ENCODE measurements at places on chromosomes 6 and 20.

GRCh38 chr6:169824021-169824420 is 72.6 kb downstream of the ERMARD start:
- DNase-seq = no peak

DNA sequence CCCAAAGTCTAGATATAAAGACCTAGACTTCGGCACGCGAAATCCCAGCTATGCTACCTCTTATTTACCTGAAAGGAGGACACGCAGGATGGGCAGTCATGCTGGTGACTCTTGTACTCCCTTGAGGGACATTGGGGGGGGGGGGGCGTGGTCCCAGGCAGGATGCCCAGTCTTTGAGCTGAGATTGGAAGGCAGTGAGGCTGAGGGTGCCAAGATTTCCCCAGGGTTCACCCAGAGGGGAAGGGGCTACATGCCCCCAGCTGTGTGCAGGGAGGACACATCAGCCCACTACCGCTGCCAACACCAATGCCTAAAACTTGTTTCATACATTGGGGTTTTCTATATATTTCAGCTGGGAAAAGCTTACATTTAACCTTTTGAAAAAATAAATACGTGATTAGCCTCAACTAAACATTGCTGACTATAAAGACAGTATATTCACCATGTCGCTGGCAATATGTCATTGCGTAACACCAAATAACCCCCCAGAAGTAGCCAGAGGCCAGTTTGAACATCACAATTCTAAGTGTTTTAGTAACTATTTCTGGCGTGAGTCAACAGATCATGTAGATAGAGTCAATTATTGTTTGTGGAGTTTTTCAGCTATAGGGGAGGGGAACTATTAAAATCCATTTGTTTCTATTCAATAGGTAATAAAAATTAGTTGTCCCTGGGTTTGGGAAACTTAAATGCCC is 21.6 kb downstream of the MGME1 start:
- no peak for DNase-seq

DNA sequence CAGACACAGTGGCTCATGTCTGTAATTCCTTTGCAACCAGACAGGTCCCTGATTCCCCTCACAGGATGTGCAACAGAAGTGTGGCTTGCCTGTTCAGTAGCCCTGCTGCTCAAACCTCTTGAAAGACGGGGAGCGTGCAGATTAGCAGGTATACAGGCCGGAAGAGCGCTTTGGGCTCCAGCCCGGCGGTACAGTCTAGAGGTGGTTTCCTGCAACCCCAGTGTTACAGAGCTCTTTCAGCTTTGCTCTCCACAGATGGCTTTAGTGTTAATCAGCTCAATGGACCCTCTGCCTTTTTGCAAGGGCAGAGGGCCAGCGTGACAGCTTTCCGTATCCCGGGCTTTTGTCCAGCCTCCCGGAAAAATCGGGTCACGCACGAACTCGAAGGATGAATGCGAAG is 67.2 kb upstream of the TNFRSF21 start:
- no peak for DNase-seq

DNA sequence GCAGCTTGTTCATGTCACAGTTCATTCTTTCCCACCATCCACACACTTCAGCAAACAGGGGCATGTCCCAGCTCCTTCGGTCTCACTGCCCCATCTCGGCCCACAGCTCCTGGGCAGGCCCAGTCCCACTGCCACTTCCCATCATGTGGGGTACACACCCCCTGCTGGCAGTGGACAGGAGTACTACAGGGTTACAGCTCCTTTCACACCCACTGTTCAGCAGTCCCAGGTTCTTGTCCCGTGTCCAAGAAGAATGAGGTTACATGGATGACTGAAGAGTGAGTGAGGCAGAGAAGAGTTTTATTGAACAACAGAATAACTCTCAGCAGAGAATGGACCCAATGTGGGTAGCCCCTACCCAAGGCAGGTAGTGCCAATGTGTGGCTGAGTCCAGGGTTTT is 77.8 kb upstream of the SMLR1 start:
- no peak for DNase-seq

DNA sequence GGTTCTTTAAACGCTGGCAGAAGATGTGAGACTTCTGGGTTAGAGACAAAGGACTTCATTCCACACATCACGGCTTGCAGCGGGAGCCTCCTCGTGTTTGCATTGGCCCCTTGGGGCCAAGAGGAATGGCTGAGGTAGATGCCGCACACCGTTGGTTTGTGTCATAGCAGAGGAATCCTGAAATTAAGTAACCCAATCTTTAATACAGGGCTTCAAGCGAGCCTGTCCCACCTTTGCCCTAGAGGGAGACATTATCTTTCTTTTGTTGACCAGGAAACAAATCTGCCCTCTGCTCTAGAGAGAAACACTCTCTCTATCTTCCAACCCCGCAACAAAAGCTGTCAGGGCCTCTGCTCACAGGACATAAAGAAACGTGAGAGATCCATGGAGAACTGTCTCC is 277.5 kb upstream of the ZFP64 start:
- DNase-seq = no peak

DNA sequence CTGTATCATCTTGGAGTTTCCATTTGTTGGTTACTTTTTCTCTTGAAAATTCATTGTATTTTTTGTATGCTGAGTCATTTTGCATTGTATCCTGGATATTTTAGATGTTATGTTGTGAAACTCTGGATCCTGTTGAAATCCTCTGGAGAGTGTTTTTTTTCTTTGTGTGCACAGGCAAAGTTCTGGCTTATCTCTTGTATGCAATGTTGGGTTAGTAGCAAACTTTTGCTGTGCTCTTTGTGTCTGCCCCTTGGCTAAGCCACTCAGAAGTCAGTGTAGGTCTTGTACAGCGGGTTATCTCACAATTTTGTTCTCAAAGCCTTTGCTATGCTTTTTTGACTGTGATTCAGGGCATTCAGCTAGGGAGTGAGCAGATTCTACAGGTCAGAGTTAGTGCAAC is 29.1 kb upstream of the LMBRD1 start:
- DNase-seq = no peak

DNA sequence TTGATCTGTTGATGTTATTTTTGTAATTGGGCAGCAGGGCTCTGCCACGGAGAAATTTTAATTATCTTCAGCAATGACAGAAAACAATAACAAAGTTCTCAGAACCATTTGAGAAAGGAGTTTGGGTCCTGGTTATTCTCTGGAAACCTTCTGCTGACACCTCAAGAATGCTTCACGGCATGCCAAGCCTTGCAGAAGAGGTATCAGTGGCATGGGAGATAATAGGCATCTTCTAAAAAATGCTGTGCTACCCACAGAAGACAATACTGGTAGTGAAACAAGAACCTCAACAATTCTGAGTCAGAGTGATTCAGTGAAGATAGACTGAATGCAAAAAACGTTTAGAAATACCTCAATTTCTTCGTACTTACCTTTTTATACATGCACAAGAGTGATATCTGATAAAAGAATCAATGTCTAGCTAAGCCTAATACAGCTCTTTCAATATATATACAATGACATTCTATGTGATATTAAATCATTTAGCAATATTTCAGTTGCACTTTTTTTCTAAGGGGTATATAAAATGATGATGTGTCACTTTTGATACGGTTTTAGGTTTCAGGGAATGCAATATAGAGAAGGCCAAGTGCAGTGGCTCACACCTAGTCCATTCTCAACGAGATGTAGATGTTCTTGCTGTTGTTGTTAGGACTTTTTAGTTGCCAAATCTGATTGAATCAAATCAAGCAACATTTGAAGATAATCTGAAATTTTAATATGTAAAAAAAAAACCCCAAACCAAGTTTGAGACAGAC is 110.4 kb upstream of the COL21A1 start:
- DNase-seq = no peak

GRCh38 chr20:23129266-23129665 is 43.1 kb upstream of the CD93 start:
- no peak for DNase-seq

GRCh38 chr6:148561629-148562028 is 185.2 kb upstream of the UST start:
- DNase-seq = no peak

DNA sequence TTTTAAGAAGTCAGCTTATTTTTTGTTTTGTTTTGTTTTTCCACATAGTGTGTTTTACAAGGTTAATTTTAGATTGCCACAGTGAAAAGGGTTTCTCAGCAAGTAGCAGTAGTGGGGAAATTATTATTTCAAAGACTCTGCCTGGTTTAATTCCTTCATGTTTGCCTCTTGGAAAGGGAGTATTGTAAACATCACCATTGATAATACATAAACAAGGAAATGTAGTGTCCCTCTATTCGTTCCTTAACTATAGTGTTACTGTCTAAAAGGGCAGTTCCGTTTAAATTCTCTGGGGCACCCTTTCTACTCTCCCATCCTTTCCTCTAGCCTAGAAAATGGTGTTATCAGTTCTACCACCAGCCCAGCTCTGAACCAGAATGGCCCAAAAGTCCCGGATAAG is 391.0 kb upstream of the SOX4 start:
- DNase-seq = no peak

GRCh38 chr20:57259121-57259937 is 7.1 kb downstream of the BMP7 start:
- no peak for DNase-seq

GRCh38 chr20:45368221-45368980 is 5.4 kb downstream of the SYS1 start:
- DNase-seq = peak; percentile 21

DNA sequence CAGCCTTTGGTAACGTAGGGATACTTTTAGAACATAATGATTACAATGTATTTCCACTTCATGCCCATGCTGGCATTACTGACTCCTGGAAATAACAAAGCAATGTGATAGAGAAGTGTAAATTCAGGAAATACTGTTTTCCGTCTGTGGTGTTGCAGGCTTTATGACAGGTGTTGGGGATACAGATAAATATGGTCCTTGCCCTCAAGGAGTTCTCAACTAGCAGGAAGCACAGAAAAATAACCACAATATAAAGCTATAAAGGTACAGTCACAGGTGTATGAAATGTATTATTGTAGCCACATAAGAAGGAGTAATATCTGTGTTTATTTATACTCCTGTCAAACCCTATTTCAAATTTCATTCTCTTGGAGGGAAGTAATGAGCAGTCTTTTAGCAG is 12.9 kb upstream of the LAMP5 start:
- DNase-seq = no peak

GRCh38 chr6:40693768-40694167 is 106.6 kb upstream of the LRFN2 start:
- no peak for DNase-seq

GRCh38 chr6:134738211-134738885 is 211.6 kb downstream of the ALDH8A1 start:
- DNase-seq = no peak

GRCh38 chr6:13710552-13711323 is 897 bp downstream of the RANBP9 start:
- DNase-seq = peak; percentile 34

DNA sequence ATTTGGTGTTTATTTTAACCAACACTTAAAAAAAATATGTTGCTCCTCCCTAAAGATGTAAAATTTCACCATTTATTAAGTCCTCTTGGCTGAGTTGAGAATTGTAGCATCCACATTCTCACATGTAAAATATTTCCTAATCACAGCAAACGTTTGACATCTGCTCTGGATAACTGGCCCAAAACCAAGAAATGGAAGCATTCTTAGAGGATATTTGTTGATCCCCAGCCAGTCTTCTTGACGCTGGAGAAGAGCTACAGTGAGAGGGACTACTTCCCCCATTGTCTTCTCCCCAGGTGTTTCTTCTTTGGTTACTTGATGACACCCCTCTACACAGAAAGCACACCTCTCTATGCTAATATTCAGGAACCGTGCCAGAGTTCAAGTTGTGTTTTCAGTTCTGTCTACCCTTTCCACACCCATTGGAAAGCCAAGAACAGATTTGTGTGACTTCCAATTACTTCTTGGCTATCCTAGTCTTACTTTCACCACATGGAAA is 454.5 kb upstream of the JAG1 start:
- no peak for DNase-seq

DNA sequence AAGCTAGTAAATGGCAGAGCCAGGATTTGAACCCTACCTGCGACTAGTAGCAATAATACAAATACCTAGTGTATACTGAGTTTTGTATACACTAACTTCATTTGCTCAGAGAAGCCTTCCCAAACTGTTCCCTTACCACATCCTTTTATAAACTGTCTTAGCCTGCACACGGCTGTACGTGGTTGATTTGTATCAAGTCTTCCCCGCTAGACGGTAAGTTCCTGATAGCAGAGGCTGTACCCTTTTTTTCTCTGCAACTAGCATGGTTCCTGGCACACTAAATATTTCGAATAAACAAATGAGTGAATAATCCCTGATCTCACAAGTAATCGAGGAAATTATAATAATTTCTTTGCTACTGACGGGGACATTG is 636 bp downstream of the RTF2 start:
- DNase-seq = no peak

GRCh38 chr20:40431611-40432010 is 257.4 kb downstream of the MAFB start:
- DNase-seq = no peak

- DNase-seq = no peak
These were observed 12.1 kb upstream of the PGC start for GRCh38 chr6:41759106-41759904.

GRCh38 chr20:1087311-1087905 is 31.0 kb upstream of the PSMF1 start:
- DNase-seq = no peak

GRCh38 chr20:46835418-46835817 is 59.2 kb upstream of the EYA2 start:
- DNase-seq = no peak

DNA sequence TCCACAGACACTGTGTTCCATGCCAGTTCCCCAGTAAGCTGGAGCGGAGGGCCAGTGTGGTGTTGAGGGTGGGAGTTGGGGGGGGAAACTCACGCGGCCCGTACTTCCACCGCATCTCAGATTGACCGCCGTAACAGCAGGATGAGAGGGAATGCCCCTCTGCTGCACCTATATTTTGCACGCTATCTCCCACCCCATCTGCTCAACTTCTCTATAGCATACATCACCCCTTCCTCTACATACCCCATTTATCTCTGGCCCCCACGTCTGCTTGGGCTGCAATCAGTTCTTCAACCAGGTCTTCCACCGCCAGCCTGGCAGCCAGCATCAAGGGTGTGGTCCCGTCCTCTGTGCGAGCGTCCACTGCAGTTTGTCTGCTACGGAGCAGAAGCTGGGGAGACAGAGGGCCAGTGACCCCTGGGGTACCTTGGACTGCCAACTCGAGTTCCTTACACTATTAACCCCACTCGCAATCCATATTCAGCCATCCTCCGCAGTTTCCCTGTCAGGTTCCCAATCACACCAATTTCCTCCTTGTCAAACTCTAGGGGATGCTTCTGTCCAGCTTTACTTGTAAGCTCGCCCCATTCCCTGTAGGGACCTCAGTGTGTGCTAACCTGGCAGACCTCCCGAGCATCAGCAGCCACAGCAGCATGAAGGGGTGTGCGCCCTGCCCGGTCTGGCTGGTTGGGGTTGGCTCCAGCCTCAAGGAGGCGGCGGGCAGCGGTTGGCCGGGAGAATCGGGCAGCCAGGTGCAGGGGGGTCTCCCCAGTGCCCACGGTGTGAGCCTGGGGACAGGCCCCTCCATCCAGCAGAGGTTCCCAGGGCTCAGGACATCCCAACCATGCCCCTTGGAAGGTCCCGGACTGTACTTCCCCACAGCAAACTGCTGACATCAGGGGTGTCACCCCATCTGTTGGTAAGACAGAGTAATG is 4.5 kb upstream of the GPSM3 start:
- DNase-seq = no peak

Data from activated CD4-positive, alpha-beta T cell treated with anti-CD3 and anti-CD28 coated beads, Interleukin-2, amount 50 U/mL, for 1 hour (primary cell).